Aorta (tissue), 5 donors: ENCODE measurements at places on chromosomes 12 and 14. TPM values are rescaled to one million over a fixed set of nuclear protein-coding genes. Genes with fewer than 3 reads are reported as not detected.

DNA sequence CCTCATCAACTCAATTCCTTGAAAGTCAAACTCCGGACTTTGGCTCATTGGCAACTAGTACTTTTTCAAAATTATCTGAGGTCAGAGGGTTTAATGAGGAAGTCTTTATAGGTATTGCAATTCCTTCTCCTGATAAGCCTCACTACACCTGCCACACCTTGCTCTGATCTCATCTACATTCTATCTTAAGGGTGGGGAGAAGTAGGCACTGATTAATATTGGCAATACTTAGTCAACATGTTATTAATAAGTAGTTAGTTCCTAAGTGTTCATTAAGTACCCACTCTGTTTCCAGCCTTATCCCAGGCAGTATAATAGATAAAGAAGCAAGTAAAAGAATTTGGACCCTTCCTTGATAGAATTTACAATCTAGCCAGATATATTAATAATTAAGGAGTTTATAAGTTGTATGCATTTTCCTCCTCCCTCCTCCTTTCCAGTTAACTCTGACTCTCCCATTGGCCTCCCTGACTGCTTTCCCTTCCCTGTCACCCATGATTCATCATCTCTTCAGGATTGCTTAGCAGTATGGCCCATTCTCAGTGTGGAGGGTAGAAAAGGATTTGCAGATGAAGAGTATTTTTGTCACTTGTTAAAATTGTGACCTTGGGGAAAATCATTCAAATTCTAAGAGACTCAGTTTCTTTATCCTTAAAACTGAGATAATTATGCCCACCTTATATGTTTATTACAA lies 231.0 kb upstream of the ATP2B1 start:
- H3K27ac ChIP-seq, result no peak overlapping the region
- H3K27me3 ChIP-seq, result no peaks in the 10 kb centered on the region
- H3K36me3 ChIP-seq, result no peaks in the 10 kb centered on the region
- H3K4me3 ChIP-seq, result no peak overlapping the region

- H3K27me3 ChIP-seq, result no peaks in the 10 kb centered on the region
- no peak overlapping the region for H3K4me3 ChIP-seq
- H3K4me1 ChIP-seq, result no peaks in the 10 kb centered on the region
- no peaks in the 10 kb centered on the region for H3K36me3 ChIP-seq
- H3K27ac ChIP-seq, result no peak overlapping the region
- DNase-seq, result no peak
Measured at GRCh38 chr14:24259282-24260025, 3.5 kb downstream of the TGM1 start.

DNA sequence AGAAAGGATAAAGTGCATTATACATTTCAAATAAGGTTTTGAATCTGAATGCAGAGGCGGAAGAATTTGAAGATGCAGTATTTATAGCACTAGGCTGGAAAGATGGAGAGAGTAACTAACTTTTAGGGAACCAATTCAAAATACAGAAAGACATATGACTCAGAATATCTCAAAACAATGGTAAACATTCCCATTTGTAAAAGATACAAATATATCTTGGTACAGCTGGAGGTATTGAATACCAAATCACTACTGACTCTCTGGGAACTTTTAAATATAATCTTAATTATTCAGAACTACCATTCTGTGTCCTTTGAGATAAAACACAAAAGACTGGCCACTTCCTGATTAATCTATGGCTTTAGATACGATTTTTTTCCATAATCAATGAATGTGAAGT lies 5.1 kb downstream of the CD69 start:
- H3K4me3 ChIP-seq, result no peak overlapping the region
- no peak overlapping the region for H3K27ac ChIP-seq
- H3K27me3 ChIP-seq, result no peaks in the 10 kb centered on the region
- no peaks in the 10 kb centered on the region for H3K4me1 ChIP-seq

DNA sequence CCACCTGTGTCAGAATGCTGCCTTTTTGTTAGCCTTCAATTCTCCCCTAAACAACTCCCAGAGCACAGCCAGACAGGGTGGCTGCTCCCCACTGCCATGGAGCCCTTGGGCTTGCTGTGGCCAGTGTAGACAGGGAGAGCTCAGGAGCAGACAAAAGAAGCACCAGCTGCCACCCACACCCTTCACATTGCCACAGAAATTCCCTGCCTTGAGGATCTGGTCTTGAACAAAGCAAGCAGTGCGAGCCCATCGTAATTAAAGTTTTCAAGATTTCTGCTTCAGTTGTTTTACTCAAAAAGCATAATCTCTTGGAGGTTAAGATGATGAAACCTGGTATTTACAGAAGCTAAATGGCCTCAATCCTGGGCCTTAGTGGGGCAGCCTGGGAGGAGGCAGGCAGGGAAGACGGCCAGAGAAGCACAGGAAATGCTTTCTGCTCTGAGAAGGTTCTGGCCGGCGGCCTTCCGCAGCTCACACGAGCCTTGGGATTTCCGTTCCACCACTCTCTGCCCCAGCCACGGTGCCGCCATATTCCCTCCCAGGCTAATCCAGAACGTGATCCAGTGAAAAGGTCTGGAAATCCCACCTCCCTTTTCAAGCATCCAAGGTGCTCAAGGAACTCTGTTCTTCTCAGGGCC lies 535.2 kb downstream of the BCL11B start:
- DNase-seq, result no peak
- no peak overlapping the region for H3K27ac ChIP-seq
- H3K4me1 ChIP-seq, result no peaks in the 10 kb centered on the region

GRCh38 chr12:128644664-128645296 lies 179.0 kb downstream of the SLC15A4 start:
- no peaks in the 10 kb centered on the region for H3K36me3 ChIP-seq
- no peak overlapping the region for H3K4me3 ChIP-seq
- DNase-seq, result no peak
- no peaks in the 10 kb centered on the region for H3K4me1 ChIP-seq
- no peak overlapping the region for H3K27ac ChIP-seq
- no peaks in the 10 kb centered on the region for H3K27me3 ChIP-seq

DNA sequence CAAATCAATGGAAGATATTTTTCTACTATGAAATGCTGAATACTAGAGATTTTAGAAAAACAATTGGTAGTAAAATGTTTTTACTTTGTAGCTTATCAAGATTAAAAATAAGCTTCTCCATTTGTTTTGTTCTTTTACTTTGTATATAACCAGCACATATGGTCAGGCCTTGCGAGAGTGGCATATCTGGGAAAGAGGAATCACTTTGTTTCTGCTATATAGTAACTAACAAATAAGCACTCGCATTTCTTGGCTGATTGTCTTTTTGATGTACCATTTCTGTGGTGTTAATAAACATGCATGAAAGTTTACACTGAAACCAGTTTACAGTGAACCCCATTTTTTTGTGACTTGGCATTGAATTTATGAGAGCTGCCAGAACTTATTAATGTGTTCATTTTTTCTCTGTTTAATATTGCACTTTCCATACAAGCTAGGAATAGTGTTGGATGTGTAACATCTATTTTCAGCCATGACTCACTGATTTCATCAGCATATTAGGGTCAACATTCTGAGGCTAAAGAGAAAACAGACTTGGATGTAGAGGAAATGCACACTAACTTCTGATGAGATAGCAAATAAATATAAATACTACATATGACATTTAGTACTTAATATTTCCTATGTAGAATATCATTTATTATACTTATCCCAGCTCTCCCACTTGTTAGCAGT lies 635.5 kb downstream of the KCNH5 start:
- no peak overlapping the region for H3K27ac ChIP-seq
- H3K4me1 ChIP-seq, result no peaks in the 10 kb centered on the region
- no peak for DNase-seq
- H3K4me3 ChIP-seq, result no peak overlapping the region
- no peaks in the 10 kb centered on the region for H3K36me3 ChIP-seq

GRCh38 chr12:124091835-124092234 lies 118.8 kb downstream of the ZNF664 start:
- H3K4me1 ChIP-seq, result no peaks in the 10 kb centered on the region
- no peak overlapping the region for H3K4me3 ChIP-seq
- H3K27ac ChIP-seq, result no peak overlapping the region
- H3K27me3 ChIP-seq, result no peaks in the 10 kb centered on the region
- no peak for DNase-seq
- H3K36me3 ChIP-seq, result no peaks in the 10 kb centered on the region

- no peaks in the 10 kb centered on the region for H3K27me3 ChIP-seq
- no peak overlapping the region for H3K27ac ChIP-seq
- H3K4me3 ChIP-seq, result no peak overlapping the region
- no peak for DNase-seq
Measured at GRCh38 chr12:112924986-112925385, 13.3 kb upstream of the OAS3 start.

DNA sequence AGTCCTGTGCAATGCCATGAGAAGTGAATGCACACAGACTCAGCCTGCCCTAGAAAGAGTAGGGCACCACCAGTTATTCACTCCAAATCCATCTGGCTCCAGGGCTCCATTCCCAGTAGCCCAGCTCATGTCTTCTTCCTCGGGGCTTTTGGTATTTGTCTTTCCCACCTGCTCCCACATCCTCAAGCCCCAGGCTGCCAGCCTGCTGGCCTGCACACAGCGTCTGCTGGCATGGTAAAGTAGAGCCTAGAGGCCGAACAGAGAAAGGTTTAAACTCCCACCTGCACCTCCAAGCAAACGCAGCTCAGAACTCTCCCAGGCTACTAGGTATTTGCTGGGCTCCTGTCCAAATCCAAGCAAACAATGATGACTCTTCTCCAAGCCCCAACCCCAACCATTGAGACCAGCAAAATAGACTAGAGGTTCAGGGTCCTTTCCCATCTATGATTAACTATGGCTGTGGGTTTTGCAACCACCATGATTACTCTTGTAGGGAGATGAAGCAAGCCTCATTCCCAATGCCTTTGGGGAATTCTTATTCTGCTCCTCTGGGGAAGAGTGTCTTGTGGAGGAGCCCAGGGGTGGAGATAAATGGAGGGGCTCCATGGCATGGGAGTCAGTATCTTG lies 5.2 kb upstream of the VDR start:
- H3K27me3 ChIP-seq, result no peaks in the 10 kb centered on the region
- H3K27ac ChIP-seq, result no peak overlapping the region
- no peaks in the 10 kb centered on the region for H3K36me3 ChIP-seq
- H3K4me3 ChIP-seq, result no peak overlapping the region

DNA sequence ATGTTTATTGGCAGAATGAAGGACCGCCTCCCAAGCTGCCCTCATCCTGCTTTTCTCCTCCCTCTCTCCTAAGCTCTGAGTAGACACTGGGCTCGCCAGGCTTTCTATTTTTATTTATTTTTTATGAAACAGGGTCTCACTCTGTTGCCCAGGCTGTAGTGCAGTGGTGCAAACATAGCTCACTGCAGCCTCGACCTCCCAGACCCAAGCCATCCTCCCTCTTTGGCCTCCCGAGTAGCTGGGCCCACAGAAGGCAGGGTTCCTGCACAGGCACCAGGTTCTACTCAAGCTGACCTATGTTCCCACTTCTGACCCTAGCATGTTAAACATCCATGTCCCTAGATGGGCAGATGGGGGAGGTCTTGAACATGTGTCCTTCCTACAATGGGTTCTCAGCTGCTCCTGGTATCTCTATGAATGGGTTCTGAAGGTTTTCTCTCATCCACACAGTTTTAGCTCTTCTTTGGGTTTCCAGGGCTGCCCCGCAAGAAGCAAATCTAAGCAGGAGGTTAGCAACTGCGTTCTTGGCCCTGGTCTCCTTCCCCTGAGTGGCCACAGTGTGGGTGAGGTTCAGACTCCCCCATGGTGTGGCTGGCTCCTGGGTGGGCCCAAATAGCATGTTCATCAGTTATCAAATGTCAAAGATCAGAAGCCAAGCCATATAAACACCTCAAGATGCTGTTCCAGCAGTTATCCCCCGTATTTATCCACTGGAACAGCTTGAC lies 167.3 kb downstream of the ZFP36L1 start:
- H3K36me3 ChIP-seq, result no peaks in the 10 kb centered on the region
- H3K4me3 ChIP-seq, result no peak overlapping the region
- H3K27me3 ChIP-seq, result no peaks in the 10 kb centered on the region
- DNase-seq, result no peak
- H3K4me1 ChIP-seq, result no peaks in the 10 kb centered on the region

DNA sequence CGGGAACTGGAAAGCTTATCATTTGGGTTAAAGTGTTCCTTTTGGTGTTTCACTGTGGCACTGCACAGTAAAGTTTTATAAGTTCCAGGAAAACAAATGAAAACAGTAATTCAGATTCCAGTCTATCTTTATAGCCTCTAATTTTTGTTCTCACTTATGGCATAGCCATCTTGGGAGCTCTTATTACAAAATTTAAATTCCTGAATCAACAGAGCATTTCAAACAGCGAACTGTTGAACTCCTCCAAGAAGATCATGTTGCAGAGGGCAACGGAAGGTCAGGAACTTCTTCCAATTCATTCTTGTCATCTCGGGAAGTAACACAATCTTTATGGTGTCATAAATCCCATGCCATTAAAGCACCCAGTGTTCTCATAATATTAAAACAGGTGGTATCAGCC lies 229.1 kb downstream of the KCNC2 start:
- H3K27me3 ChIP-seq, result no peaks in the 10 kb centered on the region
- H3K27ac ChIP-seq, result no peak overlapping the region
- no peak for DNase-seq
- H3K4me1 ChIP-seq, result no peaks in the 10 kb centered on the region

DNA sequence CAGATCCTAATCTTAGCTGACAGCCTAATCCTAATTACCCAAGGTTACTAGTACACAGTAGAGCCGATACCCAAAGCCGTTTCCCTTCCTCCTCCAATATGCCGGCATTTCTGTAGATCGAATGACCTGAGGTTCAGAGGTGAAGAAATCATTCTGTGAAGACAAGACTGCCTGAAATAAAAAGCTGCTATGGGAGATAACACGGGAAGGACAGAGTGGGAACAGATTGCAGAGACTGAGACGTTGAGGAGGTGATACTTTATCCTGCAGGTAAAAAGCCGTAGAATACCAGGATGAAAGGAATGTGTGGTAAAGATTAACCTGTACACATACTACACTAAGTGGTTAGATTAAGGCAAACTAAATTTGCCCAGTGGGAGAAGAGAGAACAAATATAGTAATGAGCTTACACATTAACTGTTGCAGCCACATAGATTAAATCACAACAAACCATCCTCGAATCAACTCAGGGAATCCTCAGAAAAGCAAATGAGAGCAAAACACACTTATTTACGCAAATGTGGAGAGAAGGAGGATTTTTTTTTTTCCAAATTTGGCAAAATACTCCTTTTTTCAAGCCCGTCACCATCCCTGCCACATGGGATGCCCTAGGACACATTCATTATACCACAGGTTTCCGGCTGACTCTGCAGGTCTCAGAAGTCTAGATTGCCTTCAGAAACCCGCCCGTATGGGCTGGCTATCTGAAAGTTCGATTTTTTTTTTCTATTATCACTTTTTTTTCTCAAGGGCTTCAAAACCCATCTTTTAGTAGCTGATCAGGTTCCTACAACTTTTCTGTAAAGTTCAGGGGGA lies 188.0 kb downstream of the TTC8 start:
- no peak overlapping the region for H3K27ac ChIP-seq
- DNase-seq, result no peak
- H3K4me1 ChIP-seq, result no peaks in the 10 kb centered on the region
- H3K4me3 ChIP-seq, result no peak overlapping the region
- H3K27me3 ChIP-seq, result no peaks in the 10 kb centered on the region

Gene SSTR1
- total RNA-seq, result 2.6 TPM

Gene OR10AD1
- total RNA-seq, result not detected

Gene GLT8D2
- 28.2 TPM for total RNA-seq

Gene NRIP2
- total RNA-seq, result 7.8 TPM

Gene SLC6A15
- total RNA-seq, result 0.15 TPM

Gene CLEC1B
- not detected for total RNA-seq

Gene ATG2B
- total RNA-seq, result 36.7 TPM

Gene CLSTN3
- total RNA-seq, result 77.2 TPM
